ENCODE measurements at places on chromosomes 3 and 15.

DNA sequence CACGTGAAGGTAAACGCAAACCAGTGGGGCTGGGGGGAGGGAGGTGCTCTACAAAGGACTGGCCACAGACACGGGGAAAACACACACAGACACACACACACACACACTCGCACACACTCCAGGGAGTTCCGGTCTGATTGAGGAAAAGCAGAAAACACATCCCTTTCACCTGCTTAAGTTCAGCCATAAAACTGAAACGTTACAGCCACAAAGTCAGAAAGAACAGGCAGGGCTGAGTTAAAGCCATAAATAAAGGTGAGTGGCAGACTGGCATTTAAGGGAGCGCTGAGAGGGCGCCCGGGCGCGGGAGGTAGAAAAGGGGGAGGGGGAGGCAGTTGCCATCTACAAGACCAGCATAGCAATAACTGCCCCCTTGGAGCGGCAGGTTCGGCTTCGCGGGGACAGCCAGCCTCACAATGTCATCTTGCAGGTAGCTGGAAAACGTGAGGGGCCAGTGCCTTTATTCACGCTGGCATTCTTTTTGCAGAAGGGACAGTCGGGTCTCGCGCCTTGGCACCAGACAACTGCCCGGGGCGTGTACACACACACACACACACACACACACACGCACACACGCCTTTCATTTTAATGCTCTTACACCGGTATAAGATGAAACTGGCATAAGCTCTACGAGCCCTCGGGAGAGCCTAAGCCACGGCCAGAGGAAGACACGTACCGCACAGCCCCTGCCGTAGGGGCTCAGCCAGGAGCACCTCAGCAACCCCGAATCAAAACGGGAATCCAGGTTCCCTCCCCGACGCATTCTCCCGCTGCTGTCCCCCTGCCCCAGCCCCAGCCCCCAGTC, 866 bp downstream of the TNIK start:
- peak; percentile 68 for DNase-seq

DNA sequence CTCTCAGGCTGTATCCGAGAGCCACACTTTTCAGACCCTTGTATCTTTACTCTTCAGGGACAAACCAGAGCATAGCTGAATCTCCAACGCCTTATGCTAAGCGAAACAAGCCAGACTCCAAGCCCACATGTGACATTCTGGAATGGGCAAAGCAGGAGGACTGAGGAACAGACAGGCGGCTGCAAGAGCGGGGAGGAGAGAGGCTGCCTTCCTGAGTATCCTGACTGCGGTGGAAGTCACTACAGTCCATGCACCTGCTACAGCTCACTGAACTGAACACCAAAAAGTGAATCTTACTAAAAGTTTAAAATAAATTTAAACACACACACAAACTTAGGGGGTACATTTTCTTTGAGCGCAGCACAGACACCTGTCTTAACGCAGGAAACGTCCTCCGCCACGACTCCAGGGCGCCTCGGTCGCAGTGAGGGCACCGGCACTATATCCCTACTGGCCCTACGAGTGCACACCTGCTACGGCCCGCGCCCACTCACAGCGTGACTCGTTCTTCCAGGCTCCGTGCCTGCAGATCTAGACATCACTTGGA, 1.4 kb downstream of the CYFIP1 start:
- peak; percentile 4 for DNase-seq

GRCh38 chr3:188415196-188415595, 261.2 kb downstream of the LPP start:
- DNase-seq, result no peak

DNA sequence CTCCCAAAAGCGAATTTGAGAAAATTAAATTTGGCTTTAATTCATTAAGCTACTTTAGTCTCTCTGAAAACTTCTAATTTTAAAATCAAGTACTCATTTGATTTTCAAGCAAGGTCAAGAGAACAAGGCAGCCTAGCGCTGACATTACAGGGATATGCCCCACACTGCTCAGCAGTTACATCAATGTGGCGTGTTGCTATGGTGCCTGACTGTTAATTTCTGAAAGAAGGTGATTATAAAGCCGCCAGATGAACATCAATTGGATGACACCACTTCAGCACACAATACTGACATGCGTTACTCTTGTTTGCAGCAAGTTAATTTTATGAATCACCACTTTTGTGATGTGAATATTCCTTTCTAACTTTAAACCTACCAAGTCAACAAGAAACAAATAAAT, 284.4 kb downstream of the FOXP1 start:
- peak; percentile 49 for DNase-seq

- no peak for DNase-seq
Measured at GRCh38 chr15:45606841-45607240, 19.7 kb downstream of the BLOC1S6 start.

GRCh38 chr3:70507486-70507885, 195.0 kb upstream of the MDFIC2 start:
- no peak for DNase-seq

- peak; percentile 71 for DNase-seq
Measured at GRCh38 chr15:41934843-41935242, 37.5 kb downstream of the EHD4 start.

DNA sequence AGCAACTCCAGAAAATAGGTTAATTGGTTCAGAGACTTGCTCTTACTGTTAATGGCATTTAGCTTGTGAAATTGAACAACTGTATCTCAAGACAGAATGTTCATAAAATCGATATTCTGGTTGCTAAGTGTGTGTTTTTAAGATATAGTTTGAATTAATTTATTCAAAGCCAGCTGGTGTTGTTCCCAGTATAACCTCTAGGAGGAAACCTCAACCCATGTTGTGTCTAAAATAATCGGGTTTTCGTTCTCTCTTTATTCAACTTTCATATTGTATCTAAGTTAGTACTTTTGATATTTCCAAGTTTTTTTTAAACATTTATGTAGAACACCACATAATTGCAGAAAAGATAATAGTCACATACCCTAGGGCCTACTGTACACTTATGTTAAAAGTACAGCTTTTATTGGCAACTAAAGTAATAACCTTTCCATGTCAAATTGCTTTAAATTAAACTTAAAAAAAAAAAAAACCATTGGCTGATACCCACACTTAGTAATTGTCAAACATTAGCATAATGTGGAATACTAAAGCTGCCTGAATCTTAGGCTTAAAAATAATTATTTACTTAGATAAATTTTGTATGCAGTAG, 90.9 kb downstream of the SAMMSON start:
- DNase-seq, result no peak

GRCh38 chr15:23069496-23070166, 30.3 kb upstream of the TUBGCP5 start:
- no peak for DNase-seq

- DNase-seq, result peak; percentile 71
Measured at GRCh38 chr15:67134067-67134838, 68.9 kb downstream of the SMAD3 start.

DNA sequence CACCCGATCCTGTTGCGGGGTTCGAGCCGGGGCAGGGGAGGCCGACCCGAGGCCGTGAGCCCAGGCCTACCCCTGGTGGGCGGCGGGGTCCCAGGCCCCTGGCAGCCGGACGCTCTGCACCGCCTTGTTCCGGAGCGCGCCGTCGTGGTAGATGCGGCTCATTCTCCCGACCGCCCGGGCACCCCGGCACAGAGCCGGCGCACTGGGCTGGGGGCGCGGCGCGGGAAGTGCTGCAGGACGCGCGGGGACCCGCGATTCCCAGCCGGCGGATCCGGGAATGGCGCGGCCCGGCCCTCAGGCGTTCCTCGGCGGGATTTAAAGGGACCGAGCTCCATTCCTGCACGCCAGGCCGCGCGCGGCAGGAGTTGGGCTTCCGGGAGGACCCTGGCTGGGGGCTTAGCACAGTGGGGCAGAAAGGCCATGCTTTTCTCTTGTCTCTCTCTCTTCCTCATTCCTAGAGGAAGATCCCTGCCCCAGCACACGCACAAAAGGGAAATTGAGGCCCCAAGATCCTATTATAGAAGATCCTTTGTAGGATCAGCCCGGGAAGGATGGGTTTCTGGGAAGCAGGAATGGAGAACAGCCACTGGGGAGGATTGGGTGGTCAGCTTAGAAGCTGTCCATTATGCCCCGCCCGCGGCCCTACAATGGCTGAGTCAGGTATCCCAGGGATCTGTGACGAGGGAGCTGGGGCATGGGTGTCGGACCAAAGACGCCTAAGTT, at the start of gene ARPIN:
Gene ARPIN (minus strand): TSS at position 279 of the 723 bp plus-strand sequence. CDS start 117 bp downstream, at position 162.
- DNase-seq, result no peak

DNA sequence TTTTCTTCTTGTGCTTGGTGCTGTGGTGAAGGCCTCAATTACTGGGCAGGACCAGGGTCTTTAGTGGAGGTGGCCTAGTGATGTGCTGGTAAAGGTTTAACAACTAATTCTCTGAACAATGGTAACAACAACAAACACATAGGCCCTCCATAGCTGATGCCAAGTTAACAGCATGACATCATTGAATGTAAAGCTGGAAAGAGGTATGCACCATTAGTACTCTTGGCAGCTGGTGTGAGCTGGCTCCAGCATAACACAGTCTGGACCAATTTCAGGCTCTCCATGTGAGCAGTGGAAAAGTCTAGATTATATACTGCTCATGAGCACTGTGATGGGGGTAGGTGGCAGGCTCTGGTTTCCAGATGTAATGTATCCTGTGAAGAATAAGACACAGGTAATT, 61.8 kb downstream of the SLC7A14 start:
- DNase-seq, result no peak

GRCh38 chr15:78432664-78433063, 5.4 kb upstream of the IREB2 start:
- no peak for DNase-seq

DNA sequence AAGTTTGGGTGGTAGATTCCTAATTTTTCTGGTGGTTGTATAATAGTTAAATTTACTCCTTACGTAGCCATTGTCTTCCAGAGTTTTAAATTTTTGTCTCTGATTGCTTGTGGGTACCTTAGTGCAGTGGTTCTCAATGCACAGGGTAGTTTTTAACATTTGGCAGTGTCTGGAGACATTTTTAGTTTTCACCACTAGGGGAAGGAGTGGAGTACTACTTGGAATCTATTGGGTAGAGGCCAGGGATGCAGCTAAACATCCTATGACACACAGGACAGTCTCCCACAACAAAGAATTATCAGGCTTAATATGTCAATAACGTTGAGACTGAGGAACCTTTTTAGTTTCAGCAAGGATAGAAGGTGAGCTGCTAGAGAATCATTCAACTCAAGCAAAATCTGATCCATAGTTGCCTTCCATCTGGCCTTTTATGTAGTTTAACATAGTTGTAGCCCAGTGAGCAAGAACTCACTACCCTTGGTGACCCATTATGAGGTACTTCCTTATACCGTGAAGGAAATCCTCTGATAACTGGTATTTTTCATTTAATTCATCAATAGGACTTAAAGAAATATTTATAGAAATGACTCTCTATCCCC, 8.6 kb upstream of the STX19 start:
- no peak for DNase-seq

DNA sequence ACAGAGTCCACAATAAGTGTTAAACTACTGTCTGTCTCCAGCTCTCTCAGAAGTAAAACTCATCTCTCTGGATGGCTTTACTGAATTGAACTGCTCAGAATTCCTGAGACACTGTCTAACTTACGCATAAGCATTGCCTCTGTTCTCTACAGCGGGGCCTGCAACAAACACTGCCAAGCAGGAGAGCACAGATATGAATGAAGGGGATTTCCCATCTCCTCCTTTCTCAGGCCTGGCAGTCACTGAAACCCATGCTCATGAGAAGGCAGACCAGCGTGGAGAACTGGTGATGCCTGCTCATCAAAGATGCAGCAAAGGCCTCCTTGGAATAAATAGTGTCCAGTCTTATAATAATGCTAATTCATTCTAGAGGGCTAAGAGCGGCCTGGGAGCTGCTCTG, 10.3 kb downstream of the RASGRP1 start:
- no peak for DNase-seq

GRCh38 chr3:72345237-72345878, 502.9 kb downstream of the SHQ1 start:
- DNase-seq, result no peak

- no peak for DNase-seq
Measured at GRCh38 chr3:111571907-111572460, 23.2 kb downstream of the ZBED2 start.

DNA sequence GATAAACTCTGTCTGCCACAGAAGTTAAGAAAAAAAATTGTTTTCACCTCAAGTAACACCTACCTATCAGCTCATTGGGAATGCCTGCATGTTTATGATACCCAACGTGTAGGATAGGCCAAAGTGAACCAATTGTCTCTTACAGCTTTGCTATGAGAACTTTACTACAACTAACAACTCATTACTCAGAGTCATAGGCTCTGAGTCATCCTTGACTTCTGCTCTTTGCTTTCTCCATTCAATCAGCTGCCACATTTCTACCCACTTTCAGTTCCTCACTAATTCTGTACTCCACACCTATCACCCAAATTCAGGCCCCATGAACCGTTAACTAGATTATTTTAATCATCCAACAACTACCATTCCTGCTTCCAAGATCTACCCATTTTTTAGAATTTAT, 843.9 kb downstream of the TUSC7 start:
- DNase-seq, result no peak

GRCh38 chr3:14867936-14868570, 49.3 kb downstream of the FGD5 start:
- no peak for DNase-seq

DNA sequence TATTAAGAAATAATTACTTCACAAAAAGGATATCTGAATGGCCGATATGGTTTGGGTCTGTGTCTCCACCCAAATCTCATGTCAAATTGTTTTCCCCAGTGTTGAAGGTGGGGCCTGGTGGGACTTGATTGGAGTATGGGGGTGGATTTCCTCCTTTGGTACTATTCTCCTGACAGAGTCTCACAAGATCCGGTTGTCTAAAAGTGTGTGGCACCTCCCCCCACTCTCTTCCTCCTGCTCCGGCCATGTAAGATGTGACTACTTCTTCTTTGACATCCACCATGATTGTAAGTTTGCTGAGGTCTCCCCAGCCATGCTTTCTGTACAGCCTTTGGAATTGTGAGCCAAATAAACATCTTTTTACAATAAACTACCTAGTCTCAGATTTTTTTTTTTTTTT, 34.5 kb downstream of the ZBTB11 start:
- DNase-seq, result no peak

DNA sequence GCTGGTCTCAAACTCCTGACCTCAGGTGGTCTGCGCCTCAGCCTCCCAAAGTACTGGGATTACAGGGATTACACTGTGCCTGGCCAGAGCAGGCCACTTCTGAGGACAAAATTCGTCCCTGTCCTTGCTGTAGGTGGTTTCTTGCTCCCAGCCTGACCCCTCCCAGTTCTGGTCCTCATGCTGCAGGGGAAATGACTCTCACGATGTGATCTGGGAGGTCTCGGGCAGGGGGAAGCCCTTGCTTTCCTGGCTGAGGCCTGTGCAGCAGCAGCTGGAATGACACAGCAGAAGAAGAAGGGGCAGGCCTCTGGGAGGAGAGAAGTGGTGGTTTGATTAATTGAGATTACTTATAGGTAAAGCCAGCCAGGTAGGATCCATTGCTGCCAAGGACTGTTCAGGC, 39.3 kb downstream of the MEGF11 start:
- no peak for DNase-seq

- DNase-seq, result no peak
Measured at GRCh38 chr15:75531041-75531450, 48.1 kb downstream of the PTPN9 start.

Data from naive thymus-derived CD4-positive, alpha-beta T cell (primary cell).